ENCODE measurements at places on chromosomes 5 and 9.

- DNase-seq: no peak
Observed at GRCh38 chr9:90188656-90189055, 454.0 kb downstream of the DIRAS2 start.

DNA sequence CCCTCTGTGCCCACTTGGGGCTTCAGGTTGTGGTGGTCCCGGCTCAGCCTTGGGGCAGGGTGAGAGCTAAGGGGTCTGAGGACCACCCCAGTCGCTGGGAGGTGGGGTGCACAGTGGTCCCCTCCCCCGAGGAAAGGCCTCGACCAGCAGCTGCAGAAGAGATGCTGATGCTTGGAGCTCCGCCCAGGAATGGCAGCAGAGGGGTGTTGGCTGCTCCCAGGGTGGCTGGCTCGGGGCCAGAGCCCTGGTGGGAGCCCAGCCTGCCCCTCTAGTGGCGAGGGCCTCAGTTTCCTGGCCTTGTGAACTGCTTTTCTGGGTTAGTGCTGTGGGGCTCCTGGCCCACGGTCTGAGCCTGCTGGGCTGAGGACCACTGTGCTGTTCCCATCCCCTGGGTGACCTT lies 1.2 kb downstream of the DIPK1B start:
- no peak for DNase-seq

- no peak for DNase-seq
Observed at GRCh38 chr9:135618866-135619598, 20.3 kb downstream of the GLT6D1 start.

DNA sequence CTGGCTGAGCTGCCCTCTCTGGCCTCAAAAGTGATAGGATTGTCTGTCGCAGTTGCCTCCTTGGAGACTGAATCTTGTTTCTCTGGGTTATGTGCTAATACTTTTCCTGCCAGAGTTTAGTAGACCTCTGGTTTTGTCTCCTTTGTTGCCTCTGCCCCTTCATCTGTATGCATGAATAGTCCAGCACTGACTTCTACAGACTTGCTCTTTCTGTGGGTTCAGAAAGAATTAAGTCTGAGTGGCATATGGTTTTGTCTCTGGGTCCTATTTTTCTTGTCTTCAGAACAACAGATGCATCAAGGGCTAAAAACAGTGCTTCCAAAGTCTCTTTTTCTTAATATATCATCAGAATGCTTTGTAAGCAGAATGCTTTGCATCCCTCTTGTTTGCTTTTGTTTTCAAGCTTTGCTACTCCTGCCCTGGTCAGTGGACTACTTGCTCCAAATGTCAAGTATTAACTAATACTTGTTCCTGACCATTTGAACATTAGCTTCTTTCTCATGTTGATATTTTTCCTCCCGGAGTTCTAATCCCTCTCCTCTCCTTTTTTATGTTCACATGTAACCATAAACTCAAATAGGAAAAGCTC lies 131.7 kb downstream of the UNC13B start:
- DNase-seq: no peak

DNA sequence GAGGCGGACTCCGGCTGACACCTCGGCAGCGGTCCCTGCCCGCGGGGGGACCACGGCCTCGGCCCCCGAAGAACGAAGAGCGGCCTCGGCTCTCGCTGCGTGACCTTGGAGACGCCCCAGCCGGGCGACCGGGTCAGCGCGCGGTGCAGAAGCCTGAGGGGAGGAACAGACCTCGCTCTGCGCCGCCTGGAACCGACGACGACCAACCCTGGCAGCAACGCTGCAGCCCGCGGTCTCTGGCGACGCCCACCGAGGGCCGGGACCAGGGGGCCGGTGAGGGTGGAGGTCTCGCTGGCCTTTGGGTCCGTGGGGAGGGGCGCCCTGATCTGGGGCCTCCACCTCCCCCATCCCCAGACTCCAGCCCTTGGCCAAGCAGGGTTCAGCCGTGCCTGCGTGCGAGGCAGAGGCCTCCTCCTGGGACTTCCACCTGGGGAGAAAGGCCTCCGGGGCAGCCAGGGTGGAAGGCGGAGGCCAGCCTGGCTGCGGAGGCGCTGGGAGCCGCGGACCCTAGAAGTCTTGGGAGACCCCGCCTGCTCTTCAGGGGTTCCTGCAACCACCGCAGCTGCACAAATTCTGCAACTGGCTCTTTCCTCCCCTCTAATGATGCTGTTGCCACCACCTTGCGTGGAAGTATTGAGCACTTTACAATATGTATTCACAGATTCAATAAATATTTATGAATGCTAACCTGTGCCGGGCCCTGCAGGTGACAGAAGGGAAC lies 44.3 kb upstream of the SLC12A7 start:
- no peak for DNase-seq

Measured in ACHN (cell line).